GM10248 (cell line): ENCODE measurements at places on chromosomes 13 and 19.

GRCh38 chr13:74142257-74142656, 8.1 kb upstream of the KLF12 start:
- no peak for DNase-seq

DNA sequence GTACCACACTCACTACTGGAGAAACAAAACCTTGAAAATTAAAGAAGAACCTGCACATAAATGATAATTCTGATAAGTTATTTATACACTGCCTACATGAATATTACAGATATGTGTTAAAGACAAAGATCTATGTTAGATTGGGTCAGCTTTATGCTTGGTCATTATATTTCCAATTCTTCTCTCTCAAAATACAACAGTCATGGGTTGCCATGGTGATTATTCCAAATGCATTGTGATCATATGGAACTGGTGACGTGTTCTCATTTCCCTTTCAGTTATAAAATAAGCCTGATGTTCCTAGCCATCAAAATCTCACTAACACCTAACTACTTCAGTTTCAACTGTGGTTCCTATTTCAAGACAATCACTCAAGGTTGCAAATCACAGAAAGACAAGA, 1416.4 kb downstream of the UQCRFS1 start:
- no peak for DNase-seq

DNA sequence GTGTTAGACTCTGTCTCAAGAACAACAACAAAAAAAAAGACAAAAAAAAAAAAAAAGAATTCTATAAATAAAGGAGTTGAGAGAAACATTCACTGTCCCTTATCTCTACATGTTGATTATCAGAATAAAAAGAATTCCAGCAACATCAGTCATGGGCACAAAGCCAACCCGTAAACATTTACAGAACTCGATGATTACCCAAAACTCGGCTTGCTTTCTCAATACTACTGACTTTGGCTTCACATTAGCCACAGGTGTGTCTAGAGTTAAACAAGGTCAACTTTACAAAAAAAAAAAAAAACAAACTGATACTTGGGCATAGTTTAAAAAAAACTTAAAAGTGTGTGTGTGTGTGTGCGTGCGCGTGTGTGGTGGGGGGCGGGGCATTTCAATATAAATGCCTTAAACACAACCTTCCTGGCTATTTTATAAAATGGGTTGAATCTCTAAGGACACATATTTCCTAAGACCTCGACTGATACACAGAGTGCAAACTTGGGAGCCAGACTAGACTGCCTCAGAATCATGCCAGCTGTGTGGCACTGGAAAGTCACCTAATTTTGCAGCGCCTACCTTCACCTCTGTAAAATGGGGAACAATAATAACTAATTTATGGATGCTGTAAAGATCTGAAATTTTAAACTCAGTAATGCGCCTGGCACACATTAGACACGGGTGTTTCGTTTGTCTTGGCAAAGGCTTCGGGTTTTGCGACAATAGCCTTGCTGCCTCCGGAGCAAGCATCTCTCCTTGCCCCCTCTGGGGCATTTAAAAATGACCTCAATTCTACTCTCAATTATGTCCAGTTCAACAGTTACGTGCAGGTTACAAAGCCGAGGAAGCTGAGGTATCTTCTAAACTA, 922 bp downstream of the EBPL start:
- DNase-seq = no peak

GRCh38 chr19:33157906-33158305, 26.0 kb downstream of the WDR88 start:
- no peak for DNase-seq

GRCh38 chr13:66811455-66811854, 418.7 kb downstream of the PCDH9 start:
- no peak for DNase-seq

DNA sequence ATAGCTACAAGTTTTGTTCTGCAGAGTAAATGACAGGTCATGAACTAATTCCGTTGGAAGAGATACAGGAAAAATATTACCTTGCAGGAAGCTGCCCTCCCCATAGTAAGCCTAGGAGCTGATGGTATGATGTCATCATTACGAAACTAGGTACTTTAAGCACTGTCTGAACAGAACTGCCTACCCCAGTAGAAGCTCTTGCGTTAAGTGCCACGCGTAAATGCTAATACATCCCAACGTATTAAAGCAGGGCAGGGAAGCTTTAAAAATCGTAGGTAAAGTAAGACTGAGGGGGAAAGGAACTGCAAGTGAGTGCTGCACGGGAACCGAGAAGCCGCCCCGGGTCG, 572 bp downstream of the UGGT2 start:
- DNase-seq = no peak

DNA sequence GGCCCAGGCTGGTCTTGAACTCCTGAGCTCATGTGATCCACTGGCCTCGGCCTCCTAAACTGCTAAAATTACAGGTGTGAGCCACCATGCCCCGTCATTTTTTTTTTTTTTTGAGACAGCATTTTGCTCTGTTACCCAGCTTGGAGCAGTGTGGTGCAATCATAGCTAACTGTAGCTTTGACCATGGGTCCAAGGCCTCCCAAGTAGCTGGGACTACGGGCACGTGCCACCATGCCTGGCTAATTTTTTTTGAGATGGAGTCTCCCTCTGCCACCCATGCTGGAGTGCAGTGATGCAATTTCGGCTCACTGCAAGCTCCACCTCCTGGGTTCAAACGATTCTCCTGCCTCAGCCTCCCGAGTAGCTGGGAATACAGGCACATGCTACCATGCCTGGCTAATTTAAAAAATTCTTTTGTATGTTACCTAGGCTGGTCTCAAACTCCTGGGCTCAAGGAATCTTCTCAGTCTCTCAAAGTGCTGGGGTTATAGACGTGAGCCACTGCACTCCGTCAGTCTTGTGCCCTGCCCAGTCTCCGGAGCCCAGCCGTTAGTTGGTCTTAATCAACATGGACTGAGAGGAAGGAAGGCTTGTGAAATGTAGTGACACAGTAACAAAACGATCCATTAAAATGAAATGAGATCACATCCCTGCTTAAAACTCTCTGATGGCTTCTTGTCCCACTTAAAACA, 1.4 kb upstream of the LRG1 start:
- DNase-seq = no peak

- peak; percentile 57 for DNase-seq
Observed at GRCh38 chr13:23384111-23384510, 49.4 kb downstream of the SACS start.

GRCh38 chr19:55157064-55157908, at the start of gene TNNI3:
TNNI3 (minus strand) TSS chr19:55157732; CDS start chr19:55157589, 143 bp downstream.
- DNase-seq = no peak

DNA sequence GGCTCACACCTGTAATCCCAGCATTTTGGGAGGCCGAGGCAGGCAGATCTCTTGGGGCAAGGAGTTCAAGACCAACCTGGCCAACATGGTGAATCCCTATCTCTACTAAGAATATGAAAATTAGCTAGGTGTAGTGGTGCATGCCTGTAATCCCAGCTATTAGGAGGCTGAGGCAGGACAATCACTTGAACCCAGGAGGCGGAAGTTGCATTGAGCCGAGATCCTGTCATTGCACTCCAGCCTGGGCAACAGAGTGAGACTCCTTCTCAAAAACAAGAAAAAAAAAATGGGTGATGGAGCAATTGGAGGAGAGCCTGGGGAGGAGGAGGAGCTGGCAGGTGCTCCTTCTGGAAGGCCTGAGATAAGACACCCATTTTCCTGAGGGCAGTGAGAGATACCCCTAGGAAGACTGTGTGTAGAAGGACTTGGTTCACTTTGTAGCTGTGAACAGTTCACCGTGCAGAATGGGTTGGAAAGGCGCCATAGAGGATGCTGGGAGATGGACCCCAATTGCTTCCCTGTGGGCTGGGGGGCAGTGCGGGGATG, 8.7 kb upstream of the CARM1 start:
- no peak for DNase-seq

DNA sequence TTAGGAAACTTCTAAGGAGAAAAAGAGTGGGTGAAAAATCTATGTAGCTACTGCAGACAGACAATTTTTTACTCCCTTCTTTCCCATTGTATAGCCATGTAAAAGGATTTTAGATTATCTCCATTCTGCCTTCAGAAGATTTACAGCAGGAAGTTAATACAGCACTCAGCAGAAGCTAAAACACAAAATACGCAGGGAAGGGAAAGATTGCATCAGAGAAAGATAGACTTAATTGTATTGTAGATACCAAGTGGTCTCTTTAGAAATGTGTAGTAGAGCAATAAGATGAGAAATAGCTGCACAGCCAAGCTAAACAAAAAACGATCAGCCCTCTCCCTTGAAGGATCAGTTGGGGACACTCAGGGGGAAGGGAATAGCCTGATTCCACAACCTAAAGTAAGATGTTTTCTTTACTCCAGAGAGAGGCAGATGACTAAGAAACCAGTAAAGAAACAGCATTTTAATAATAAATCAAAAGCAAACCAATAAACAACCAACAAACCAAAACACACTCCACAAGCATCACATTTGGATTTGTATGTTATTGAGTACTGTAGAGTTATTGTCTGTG, 236.7 kb upstream of the SLITRK1 start:
- DNase-seq = no peak

GRCh38 chr13:75635828-75636435, at the start of gene LMO7:
LMO7 (plus strand) TSS chr13:75636330; CDS start chr13:75636658, 328 bp downstream.
- DNase-seq = peak; percentile 83

DNA sequence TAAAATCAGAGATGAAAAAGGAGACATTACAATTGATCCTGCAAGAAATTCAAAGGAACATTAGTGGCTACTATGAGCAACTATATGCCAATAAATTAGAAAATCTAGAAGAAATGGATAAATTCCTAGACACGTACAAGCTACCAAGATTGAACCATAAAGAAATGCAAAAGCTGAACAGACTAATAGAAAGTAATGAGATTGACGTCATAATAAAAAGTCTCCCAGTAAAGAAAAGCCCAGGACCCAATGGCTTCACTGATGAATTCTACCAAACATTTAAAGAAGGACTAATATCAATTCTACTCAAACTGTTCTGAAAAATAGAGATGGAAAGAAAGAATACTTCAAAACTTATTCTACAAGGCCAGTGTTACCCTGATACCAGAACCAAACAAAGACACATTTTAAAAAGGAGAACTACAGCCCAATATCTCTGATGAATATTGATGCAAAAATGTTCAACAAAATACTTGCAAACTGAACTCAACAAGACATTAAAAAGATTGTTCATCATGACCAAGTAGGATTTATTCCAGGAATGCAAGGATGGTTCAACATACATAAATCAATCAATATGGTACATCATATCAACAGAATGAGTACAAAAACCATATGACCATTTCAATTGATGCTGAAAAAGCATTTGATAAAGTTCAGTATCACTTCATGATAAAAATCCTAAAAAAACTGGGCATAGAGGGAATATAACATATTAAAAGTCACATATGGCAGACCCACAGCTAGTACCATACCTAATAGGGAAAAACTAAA, 35.8 kb downstream of the UQCRFS1 start:
- DNase-seq = no peak

DNA sequence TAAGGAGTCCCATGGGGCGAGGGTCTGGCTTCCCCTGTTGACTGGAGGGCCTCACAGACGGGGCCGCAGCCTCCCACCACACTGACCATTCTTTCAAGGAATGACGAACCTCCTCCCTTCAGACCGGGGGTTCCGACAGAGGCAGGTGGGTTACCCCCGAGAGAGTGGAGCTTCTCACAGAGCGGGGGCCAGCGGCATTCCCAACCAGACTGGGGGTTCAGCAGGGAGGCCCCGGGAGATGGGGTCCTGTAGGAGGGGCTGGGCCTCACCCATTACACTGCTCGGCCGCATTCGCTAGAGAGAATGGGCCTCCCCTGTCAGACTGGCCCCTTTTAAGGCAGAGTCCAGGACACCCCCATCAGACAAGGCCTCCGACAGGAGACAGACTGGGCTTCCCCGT, 15.6 kb upstream of the C2CD4C start:
- DNase-seq = no peak

- no peak for DNase-seq
Observed at GRCh38 chr19:44620667-44621066, 7.3 kb downstream of the IGSF23 start.

DNA sequence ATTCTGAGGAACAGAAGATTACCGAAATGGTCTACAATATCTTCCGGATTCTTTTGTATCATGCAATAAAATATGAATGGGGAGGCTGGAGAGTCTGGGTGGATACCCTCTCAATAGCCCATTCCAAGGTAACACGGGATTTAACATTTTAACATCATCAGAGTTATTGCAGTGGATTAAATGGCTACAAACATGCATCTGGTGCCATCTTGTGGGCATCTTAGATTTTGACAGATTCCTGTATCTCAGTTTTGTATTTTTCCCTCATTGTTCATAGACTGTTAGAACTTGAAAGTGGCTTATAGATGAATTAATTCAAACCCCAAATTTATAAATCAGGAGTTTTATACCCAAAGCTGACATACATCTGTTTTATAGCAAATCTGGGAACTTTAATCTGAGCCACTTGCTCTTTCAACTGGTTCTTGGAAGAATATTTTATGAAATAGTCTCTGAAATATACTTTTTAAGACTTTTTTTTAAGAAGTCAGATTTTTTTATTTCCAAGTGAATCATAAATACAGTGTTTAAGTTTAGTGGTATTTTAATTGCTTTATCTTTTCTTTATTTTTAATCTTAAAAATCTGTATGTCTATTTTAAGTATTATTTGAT, 215.2 kb downstream of the NBEA start:
- peak; percentile 28 for DNase-seq

GRCh38 chr13:111402441-111402840, 82.0 kb downstream of the TEX29 start:
- DNase-seq = no peak

DNA sequence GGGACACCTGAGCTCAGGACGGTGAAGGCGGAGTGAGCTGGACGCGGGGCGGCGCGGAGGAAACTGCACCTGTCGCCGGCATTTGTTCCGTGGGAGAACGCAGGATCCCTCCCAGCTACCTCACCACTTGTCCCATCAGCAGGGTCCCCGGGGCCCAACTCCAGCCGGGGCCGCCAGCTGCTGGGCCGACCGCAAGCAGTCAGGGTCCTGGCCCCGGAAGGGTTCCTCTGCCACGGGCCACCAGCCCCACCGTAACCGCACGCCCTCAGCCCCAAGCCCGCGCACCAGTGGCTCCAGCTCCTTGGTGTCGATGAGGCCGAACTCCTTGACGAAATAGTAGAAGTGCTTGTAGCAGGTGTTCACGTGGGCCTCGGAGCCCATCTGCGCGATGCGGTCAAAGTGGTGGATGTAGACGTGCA, 19.6 kb downstream of the MOB3A start:
- DNase-seq = no peak

DNA sequence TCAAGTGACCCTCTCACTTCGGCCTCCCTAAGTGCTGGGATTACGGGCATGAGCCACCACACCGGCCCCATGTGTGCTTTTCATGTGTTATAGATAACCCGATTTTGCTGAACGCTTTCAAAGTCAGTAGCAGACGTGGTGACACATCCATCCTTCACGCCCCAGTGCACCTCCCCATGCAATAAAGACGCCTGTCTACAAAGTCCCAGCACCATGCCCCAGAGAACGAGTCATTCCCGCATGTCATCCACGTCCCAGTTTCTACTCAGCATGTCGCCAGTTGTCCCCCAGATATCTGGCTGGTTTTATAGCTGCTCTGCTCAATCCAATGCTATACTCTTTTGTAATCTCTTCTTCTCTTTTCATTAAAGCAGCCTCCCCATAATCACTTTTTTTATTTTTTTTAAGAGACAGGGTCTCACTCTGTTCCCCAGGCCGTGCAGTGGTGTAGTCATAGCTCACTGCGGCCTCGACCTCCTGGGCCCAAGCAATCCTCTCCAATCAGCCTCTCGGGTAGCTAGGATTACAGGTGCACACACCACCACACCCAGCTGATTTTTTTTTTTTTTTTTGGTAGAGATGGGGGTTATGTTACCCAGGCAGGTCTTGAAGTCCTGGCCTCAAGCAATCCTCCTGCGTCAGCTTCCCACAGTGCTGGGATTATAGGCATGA, 42.5 kb downstream of the DNM2 start:
- peak; percentile 48 for DNase-seq
